DMS 273 treated with DMSO at 0.1 percent for 48 hours (cell line): ENCODE measurements at places on chromosomes 6 and 20.

DNA sequence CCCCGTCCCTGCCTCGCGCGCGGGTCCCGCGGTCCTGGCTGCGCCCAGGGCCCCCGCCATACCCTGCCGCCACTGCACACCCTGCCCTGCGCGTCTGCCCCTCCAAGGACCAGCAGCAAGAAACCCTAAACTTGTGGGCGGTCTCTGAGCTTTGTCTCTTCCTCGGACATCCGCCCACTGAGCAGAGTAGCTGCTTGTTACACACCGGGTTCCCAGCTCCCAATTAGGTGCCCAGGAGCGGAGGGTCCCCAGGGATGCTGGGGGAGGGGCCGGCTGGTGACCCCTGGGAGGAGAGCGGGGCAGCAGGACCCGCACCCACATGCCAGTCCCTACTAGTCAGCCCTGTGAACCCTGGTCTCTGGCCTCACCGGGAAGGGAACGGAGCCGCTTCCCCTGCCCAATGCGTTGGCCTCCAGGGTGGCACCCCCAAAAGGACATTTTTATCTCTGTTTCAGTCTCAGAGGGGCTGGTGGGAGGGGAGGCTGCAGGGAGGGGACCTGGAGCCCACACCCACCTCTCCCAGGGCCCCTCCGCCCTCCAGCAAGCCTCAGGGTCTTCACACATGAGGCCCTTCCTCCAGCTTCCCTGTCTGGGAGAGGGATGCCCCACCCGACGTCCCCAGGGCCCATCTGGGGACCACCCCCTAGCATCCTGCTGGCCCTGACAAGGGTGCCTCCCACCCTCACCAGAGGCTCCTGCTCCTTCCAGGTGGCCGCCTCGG is 10.5 kb downstream of the STMN3 start:
- DNase-seq = no peak

DNA sequence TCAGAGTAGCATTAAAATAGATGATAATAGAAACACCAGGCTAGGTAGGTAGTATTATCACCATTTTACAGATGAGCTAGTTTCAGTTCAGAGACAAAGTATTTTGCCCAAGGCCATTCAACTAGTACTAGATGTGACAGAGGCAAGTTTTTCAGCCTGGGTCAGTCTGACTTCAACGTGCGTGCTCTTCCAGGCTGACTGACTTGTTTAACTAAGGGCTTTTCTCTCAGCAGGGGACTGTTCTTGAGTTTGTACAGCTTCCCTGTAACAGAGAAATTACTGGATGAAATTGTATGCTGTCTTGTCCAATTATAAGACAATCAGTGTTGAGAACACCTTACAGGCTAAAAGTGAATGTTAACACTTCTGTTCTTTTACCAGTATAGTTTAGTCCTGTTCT is 333.5 kb upstream of the MAN1A1 start:
- no peak for DNase-seq

DNA sequence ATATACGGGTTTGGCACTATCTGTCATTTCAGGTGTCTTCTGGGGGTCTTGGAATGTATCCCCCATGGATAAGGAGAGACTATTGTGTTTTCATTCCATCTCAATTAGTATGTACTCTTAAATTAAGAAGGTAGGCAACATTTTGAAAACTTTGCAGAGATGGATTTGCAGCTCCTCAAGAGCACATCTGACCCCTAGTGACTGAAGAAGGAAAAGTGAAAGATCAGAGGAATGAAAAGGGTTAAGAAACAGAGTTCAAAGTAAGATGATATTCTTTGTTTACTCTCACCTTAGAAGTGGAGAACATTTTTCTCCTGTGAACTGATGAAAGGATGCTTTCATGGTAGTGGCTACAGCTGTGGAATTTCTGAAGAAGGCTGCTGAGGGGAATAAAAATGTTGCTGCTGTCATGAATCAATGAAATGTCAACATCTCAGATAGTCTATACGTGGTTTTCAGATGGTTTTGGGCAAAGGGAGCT is 41.5 kb downstream of the SH3BGRL2 start:
- DNase-seq = no peak

- no peak for DNase-seq
These were observed 279.8 kb downstream of the CDH26 start for GRCh38 chr20:60237981-60238380.

GRCh38 chr6:27868311-27868710 is 43.9 kb downstream of the OR2B2 start:
- no peak for DNase-seq

- DNase-seq = no peak
These were observed 47.0 kb upstream of the PRND start for GRCh38 chr20:4674672-4675071.

- DNase-seq = no peak
These were observed 66.7 kb downstream of the MYO6 start for GRCh38 chr6:75815756-75816155.

DNA sequence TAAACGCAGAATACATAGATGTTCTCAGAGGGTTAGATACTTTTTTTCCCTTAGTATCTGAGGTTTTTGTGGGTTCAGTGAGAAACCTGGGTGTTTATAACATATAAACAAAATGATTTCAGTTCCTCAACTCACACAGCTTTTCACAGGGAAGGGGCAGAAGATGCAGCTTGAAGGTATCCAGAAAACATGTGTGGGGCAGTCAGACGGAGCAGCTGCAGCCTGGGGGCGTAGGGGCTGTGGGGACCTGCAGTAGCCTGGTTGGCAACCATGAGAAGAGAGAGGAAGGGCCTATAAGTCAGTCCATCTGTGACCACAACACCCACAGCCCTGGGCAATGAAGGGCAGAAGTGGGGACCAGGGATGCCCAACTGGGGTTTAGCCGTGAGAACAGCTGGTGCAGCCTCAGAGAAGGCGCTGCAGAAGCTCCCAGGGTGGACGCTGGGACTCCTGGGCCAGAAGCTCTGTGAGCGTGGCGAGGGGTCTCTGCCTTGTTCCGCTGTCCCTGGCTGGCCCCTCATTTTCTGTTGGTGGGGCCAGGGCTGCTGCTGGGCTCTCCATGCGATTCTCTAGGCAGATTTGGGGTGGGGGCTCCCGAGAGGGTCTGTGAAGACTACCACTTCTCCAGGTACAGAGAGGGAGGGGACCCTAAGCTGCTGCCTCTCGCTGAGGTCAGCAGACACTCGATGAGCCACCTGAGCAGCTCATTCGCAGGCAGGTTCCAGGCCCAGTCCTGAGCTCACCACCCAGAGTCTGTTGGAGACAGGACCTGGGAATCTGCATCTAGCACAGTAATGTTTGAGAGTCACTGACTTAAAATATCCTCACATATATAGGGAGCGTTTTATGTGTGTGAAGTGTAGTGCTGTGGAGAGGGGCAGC is 181.2 kb downstream of the ZDHHC14 start:
- DNase-seq = no peak

DNA sequence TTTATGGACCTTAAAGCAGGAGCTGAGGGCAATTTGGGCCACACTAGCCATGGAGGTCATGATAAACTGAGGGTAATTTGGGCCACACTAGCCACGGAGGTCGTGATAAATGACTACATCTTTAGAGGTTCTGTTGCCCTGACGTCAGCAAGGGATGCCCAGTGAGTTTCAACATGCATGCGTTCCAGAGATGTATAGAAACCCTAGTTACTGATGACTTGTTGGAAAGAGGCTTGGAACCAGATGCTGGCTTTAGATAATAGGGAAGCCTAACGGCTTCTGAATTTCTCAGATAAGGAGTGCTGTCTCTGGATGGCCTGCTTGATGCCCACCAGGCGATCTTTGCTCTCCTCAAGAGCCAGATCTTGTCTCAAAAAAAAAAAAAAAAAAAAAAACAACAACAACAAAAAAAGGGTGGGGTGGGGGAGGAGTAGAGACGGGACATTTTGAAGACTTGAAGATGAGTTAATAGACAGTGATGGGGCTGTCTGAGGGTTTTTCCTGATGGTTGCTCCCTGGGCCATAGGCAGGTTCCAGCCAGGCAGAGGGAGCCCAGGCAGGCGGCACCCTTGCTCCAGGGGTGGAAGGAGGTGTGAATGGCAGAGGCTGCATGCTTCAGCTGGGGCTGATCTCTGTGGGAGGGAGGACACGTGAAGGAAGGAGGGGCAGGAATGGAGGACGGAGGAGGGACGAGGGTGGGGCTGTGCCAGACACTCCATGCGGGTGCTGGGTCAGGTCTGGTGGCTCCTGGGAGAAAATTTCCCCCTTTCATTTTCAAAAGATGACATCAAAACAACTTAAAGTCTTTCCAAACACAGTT is 27.0 kb upstream of the FRMD1 start:
- no peak for DNase-seq

DNA sequence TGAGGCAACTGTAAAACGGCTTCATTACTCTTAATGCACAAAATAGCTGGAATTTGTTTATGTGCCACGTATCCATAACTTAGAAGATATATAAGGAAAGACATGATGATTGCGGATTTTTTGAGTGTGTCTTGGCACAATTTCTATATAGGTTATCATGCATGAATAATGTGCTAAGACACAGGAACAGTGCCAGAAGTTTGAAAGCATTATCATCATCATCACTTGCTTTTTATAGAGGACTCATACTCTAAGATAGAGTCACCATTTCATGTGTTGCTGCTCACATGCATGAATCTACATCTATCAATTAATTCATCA is 113.4 kb downstream of the ELOVL4 start:
- DNase-seq = peak; percentile 29

- no peak for DNase-seq
These were observed 594.6 kb downstream of the EYS start for GRCh38 chr6:65112435-65112834.

- no peak for DNase-seq
These were observed 43.5 kb downstream of the PANK2 start for GRCh38 chr20:3932681-3933080.

- DNase-seq = no peak
These were observed 115.5 kb downstream of the CCDC170 start for GRCh38 chr6:151609146-151609902.

GRCh38 chr6:37454420-37455140 is 21.6 kb downstream of the CMTR1 start:
- no peak for DNase-seq

DNA sequence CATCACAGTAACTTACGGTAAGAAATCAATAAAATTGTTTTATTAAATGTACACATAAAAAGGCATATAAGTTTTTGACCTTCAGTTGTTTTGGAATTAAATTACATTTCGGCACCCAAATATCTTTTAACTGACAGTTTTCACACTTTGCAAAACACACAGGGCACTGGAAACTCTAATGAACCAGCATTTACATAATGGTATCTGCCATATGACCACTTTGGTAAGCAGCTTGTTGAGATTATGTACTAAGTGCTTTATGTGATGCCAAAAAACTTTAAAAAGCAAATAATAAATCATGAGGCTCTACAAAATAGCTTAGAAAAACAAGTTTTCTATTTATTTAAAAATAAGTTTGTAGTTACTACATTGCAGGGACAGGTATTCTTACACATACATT is 68.2 kb downstream of the IRAK1BP1 start:
- DNase-seq = no peak

GRCh38 chr6:15775741-15776140 is 112.9 kb upstream of the DTNBP1 start:
- no peak for DNase-seq

GRCh38 chr6:143575440-143575839 is 63.9 kb upstream of the FUCA2 start:
- peak; percentile 34 for DNase-seq

DNA sequence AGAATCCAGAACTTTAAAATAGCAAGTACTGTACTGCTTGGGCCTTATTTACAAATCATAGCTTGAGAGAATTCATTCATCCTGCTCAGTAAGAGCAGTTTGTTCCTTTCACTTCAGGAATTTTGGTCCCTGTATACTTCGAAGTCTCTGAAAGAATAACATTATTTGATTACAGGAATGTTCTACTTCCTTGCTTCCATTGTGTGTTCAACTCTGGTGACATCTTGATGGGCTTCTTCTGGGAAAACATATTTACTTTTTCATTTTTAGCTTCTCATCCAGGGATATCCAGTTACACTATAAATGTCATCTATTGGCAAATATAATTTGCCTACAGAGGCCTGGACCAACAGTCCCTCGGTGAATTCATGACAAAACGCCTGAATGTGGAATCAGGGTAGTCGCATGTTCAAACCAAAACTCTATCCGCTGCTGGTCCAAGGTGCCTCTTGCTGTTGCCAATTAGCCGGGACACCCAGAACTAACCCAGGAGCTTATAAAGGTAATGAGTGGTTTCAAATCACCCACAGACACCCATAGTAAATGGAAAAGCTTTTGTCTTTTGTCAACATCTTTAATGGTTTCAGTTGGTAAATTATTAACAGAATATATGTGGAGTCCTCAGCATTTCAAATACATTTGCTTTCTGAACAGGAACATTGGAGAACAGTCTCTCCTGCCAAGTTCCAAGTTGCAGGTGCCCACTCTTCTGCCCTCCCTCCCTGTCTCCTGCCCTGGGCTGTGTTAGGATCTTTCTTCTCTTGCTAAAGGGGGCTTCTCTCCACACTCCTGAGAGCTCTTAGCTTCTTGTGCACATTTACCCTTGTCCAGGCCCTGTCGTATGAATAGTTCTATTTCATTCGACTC is 162.5 kb upstream of the CITED2 start:
- no peak for DNase-seq

DNA sequence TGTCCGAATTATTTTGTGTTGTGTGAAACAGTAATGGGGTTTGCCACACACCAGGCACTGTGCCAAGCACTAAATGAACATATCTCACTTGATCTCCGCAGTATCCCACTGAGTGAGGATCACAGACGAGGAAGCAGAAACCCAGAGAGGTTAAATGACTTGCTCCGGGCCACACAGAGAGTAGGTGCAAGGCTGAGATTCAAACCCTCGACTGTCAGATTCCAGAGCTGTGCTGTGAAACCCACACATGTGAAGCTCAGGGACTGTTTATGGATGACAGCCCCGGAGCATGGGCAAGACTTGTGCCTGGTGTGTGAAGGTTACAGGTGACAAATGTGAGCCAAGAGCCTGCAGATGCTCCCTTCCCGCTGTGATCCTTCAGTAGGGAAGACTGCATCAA is 87.8 kb upstream of the SIRPA start:
- DNase-seq = no peak

DNA sequence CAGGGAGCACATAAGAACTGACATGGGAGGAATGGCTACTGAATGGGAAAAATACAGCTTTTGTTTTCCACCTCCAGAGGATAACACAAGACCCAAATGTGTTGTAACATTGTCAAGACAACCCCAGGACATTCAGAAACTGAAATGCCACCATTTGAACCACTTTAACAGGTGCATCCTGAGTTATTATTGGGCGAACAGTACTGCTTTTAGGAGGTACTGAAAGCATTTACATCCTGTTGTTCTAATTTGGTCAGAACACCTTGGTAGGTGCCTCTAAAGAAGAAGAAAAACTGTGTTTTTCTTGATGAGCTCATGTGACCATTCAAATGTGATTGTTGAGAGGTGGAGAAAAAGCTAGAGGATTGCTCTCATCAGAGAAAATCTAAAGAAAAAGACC is 6.4 kb upstream of the TXNDC5 start:
- no peak for DNase-seq
